ENCODE measurements at places on chromosomes 7 and 10.

DNA sequence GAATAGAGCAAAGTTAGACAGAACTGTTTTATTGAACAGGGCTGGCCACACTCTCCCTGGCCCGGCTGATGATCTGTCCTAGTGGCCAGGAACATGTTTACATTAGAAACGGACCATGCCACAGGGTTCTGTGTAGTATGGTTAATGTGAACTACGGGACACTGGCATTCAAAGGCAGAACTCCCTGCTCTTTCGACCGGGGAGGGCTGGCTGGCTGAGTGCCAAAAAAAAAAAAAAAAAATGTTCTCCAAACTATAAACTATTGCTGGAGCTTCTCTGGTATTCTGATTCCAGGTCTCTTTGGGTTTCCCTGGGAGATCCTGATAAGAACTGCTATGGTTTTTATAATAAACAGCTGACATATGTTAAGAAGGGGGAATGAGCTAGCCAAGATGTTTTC lies 1262.6 kb upstream of the SORCS1 start:
- DNase-seq: no peak

DNA sequence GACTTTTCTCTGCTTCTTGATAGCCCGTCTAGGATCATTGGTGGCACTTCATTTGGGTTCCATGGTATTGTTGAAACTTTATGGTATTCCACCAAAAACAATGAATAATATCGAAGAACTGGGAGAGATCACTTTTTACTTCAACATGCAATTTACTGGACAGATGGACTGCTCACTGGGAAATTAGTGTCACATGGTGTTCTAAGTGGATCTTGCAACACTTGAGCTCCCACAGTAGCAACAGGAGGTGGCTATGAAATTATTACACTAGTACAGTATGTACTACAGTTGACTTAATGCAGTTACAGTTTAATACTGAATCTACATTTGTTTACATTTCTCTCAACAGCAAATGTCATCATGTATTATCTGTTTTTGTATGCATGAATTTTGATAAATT lies 997.3 kb downstream of the REEP3 start:
- no peak for DNase-seq

- DNase-seq: no peak
Observed at GRCh38 chr7:135943134-135943879, 33.9 kb downstream of the MTPN start.

- no peak for DNase-seq
Observed at GRCh38 chr10:36577126-36577525, 548.3 kb upstream of the ANKRD30A start.

- no peak for DNase-seq
Observed at GRCh38 chr10:4181081-4181480, 396.1 kb upstream of the KLF6 start.

- DNase-seq: no peak
Observed at GRCh38 chr10:93149761-93150160, 76.1 kb downstream of the CYP26A1 start.

- no peak for DNase-seq
Observed at GRCh38 chr7:36644625-36645422, 79.5 kb downstream of the AOAH start.

DNA sequence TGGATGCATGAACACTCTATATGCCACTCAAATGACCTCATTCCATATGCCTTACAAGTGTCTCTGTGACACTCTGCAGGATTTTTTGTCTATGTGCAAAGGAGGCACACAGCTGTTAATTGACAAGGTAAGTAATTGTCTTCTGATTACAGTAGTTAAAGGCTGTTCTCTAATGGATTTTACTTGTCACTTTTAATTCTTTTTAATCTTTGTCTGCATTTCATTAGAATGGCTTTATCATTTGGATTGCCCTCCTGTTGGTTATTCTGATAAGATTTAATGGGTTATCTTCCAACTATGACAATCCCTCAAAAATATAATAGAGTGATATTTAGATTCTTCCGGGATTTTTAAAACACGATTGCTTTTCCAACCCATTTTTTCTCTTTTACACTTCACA lies 290.0 kb upstream of the TEX47 start:
- DNase-seq: no peak

DNA sequence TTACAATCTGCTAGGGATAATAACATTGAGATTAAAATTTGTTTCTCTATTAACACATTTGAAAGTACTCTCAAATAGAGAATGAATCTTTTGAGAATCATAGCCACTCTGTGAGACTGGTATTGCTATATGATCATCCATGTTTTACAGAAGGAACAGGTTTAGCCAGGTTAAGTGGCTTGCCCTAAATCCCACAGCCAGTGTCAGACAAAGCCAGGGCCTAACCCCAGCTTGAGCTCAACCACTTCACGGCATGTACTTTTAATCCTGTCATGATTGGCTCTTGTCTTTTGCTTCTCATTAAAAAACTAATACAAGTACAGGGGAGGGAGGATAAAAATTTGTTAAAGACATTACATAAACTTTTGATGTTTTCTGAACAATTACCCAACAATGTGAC lies 3.8 kb upstream of the ZNRF2 start:
- DNase-seq: no peak

- DNase-seq: no peak
Observed at GRCh38 chr10:78556705-78557432, 511.9 kb upstream of the ZMIZ1 start.

GRCh38 chr10:105063796-105064195 lies 422.7 kb downstream of the SORCS3 start:
- no peak for DNase-seq

DNA sequence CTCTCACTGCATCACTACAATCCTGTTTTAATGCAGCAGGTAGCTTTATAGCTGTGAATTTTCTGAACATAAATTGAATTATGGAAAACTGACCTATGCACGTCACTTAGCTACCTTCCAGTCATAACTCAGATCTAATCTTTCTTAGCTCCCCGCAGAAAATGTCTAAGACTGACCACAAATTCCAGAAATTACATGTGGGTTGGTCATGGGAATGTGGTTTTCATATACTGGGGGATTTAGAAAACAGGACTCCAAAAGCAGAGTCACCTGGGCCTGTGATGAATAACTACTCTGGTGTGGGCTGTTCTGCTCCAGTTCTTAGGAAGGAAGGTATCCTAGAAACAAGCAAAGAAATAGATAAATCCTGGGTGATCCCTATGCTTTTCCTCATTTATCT lies 178.4 kb upstream of the LRRTM3 start:
- DNase-seq: no peak

DNA sequence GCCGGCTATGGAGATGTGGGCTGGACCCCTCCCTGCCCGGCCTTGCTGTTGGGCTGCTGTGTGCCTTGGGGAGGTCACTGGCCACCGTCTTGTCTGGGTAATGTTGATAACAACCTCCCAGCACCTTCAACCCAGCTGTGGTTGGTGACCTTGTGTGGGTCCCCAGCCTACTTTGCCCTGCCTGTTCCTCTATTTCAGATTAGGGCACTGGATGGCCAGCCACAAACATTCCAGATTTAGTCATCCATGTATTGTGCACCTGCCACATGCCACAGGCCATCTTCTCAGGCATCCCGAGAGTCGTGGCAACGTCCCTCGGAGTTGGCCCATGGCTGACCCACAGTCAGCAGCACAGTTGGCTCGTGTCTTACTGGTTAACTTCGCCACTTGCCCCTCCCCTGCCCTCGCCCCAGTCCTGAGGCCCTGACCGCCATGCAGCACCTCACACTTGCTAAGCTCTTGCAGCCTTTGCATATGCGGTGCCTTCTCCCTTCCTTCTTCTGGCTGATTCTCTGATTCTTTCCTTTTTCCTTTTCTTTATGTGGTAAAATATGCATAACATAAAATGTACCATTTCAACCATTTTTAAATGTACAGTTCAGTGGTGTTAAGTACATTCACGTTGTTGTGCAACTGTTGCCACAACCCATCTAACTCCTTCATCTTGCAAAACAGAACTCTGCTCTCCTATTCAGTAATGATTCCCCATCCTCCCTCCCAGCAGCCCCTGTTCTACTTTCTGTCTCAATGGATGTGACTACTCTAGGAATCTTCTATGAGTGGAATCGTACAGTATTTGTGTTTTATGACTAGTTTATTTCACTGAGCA lies 60.6 kb downstream of the PRF1 start:
- no peak for DNase-seq

DNA sequence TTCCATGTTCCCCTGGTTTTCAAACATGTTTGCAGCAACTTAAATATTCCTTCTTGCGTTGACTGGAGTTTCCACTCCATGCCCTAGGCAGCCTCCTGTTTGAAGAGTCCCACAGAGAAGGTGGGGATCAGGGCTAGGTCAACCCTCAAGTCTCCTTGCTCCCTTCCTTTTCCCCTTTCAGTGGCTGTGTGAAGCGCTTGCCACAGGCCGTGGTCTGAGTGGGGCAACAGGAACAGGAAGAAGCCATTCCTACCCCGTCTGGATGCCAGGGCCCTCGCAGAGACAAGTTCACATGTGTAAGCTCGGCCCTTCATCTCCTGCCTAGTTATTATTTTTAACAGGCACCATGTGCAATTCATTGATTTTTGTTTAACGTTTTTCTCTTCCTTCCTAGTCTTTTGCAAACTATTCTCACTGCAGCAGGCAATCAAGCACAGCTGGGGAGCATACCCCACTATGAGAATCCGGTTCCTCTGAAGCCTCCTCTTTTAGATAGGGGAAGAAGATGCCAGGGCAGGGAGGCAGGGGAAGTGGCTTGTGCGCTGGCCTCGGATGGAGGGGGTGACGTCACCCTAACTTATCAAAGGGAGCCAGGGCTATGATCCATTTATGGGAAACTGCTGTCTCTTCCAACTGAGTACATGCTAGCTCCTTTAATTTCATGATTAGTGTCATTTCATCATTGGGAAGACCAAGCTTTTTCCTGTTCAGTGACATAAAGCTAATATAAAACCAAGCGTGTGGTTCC lies 64.2 kb downstream of the PRLHR start:
- no peak for DNase-seq

GRCh38 chr10:3090914-3091787 lies 23.8 kb downstream of the PFKP start:
- DNase-seq: no peak

DNA sequence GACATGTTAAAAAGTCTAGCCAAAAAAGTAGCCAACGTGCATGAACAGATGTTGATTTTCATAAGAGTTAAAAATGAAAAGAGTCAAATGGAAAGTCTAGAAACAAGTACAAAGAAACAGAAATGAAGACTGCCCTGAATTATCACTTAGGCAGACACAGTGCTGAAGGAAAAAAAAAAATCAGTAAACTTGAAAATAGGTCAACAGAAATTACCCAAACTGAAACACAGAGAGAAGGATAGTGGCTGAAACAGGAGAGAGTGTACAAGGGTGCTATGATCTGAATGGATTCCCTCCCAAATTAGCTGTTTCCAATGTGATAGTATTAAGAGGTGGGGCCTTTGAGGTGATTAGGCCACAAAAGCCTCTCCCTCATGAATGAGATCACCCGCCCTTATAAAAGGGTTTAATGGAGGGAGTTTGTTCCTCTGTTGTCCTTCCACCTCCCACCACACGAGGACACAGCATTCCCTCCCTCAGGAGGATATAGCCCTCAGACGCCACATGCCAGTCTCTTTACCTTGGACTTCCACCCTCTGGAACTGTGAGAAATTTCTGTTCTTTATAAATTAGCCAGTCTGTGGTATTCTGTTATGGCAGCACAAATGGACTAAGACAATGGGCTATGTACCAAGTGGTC lies 249.7 kb downstream of the AHR start:
- DNase-seq: no peak

- DNase-seq: no peak
Observed at GRCh38 chr10:122393288-122393687, 18.8 kb downstream of the PLEKHA1 start.

GRCh38 chr10:98778277-98778759 lies 331.6 kb upstream of the HPS1 start:
- no peak for DNase-seq

- DNase-seq: no peak
Observed at GRCh38 chr7:2567679-2568278, 9.0 kb downstream of the IQCE start.

DNA sequence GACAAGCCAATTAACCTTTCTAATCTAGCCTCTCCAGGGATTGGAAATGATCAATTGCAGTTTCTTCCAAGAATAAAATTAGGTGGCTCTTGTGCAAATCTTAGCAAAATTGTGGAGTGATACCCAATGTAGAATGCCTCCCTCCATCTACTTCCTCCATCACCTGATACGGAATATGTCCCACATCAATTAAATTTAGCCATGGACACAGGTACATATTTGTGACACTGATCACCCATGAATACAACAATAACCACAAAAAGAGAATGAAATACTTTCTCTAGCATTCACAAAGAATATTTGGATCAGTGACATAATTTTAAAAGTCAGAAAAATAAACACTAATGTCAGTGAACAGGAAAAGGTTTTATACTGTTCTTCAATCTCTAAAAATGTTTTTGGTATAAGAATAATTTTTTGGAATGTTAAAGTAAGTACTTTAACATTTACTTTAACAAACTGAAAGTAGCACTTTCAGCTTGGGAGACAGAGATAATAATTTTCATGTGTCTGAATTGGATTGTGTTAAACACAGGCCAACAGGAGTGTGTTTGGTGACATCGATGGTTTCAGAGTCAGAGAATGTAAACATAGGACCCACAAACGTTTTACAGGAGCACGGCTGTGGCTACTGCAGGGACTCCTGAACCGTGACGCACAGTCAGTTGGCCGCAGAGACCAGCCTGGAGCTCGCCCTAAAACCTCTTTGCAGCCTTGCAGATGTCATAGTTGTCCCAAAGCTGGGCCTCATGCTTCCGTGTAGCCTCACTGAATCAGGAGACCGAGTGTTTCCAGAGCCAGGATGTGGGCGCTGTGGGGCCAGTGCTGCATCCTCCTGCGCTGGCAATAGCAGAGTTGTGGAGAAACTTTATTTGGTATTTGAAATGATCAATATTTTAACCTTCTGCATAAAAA lies 7.2 kb downstream of the RBM20 start:
- no peak for DNase-seq

DNA sequence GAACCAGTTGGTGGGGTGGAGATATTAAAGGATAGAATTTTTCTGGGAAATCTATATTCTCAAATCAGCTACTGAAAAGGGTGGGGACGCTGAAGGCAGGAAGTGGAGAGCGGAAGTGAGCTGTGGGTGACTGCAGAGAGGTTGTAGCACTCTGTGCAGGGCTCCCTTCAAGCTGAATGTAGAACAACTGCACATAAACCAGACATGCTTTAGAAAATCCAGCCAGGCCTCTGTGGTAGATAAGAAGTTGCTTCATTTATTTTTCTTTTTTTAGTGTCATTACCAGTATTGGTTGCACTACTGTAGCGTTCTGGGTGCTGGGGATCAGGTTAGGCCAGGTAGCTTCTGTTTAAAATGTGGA lies 127.8 kb downstream of the CELF2 start:
- peak; percentile 48 for DNase-seq

DNA sequence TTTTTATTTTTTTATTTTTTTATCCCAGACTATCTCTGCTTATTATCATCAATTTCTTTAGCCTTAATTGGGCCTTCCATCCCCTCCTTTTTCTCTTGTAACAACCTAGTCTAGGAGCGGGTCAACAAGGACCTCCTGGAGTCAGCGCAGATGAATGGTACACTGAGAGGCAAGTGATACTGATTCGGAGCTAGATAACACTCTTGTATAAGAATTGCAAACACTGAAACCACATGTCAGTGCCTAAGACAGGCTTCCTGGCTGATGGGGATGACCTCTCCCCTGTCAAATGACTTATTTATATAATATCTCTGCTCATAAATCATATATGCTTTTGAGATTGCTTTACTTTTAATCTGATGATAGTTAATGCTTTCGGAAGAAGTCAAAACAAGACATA lies 22.7 kb downstream of the BPGM start:
- DNase-seq: no peak

GRCh38 chr10:106440355-106440754 lies 724.2 kb downstream of the SORCS1 start:
- DNase-seq: no peak

GRCh38 chr7:129197771-129198170 lies 9.3 kb downstream of the SMO start:
- no peak for DNase-seq

Measured in stimulated activated CD8-positive, alpha-beta memory T cell treated with anti-CD3 and anti-CD28 coated beads, Interleukin-4, amount 100 ng/mL, for 1 hour (primary cell).